Activated naive CD4-positive, alpha-beta T cell (primary cell): ENCODE measurements at places on chromosomes 4 and X.

DNA sequence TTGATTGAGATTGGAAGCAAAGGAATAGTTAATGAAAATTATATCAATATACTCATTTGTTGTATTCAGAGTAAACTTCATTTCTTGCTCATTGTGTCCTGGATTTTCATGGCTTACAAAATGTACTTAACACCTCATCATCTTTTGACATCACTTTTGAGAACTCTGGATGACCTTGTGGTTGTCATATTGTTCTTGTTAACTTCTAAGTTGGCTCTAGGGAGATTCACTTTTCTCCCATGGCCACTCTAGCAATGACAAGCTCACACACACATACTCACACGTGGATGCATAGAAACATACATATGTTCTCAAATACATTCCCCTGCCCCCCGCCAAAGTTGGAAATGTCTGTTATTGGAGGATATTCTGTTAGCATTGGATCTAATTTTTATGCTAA, 15.3 kb downstream of the PHEX start:
- no peak for DNase-seq

GRCh38 chr4:127479031-127479622, 153.6 kb upstream of the INTU start:
- DNase-seq: no peak

GRCh38 chr4:141193516-141194034, 27.1 kb upstream of the ZNF330 start:
- no peak for DNase-seq

- DNase-seq: no peak
Measured at GRCh38 chrX:40095583-40096394, 2.0 kb downstream of the BCOR start.

- no peak for DNase-seq
Measured at GRCh38 chr4:170887396-170887795, 797.6 kb upstream of the AADAT start.
